Renal cortex interstitium (tissue), 15 donors: ENCODE measurements at places on chromosomes 3 and 15. TPM values are rescaled to one million over a fixed set of nuclear protein-coding genes. Genes with fewer than 3 reads are reported as not detected.

Gene ACY1
- polyA plus RNA-seq: 89.3 TPM

Gene KLHL40
- not detected for polyA plus RNA-seq

Gene STARD9
- 10.3 TPM for polyA plus RNA-seq

Gene STRIT1
- polyA plus RNA-seq: 2.0 TPM

Gene GATM
- 227 TPM for polyA plus RNA-seq

Gene PFKFB4
- 4.0 TPM for polyA plus RNA-seq

Gene PLSCR2
- polyA plus RNA-seq: 1.7 TPM

Gene FSTL1
- polyA plus RNA-seq: 545 TPM

Gene AVEN
- 12.7 TPM for polyA plus RNA-seq

Gene GOLGA8H
- 0.88 TPM for polyA plus RNA-seq

Gene CISH
- polyA plus RNA-seq: 34.9 TPM

Gene STAB1
- 45.5 TPM for polyA plus RNA-seq

Gene CD200R1
- 1.0 TPM for polyA plus RNA-seq

Gene MNS1
- 29.6 TPM for polyA plus RNA-seq

Gene RAB27A
- 18.0 TPM for polyA plus RNA-seq

Gene VEPH1
- polyA plus RNA-seq: 47.5 TPM

Gene AADACL2
- not detected for polyA plus RNA-seq

Gene ST3GAL6
- polyA plus RNA-seq: 76.5 TPM

Gene GPR149
- not detected for polyA plus RNA-seq

Gene CCDC54
- polyA plus RNA-seq: 0.17 TPM

Gene FEZF2
- not detected for polyA plus RNA-seq

Gene KCNAB1
- 4.3 TPM for polyA plus RNA-seq

Gene CFAP91
- polyA plus RNA-seq: 21.8 TPM

Gene SYNPR
- polyA plus RNA-seq: not detected

Gene SAMMSON
- 0.17 TPM for polyA plus RNA-seq

Gene SCAMP5
- 21.7 TPM for polyA plus RNA-seq

Gene ROPN1
- 0.09 TPM for polyA plus RNA-seq

Gene MRAS
- 30.7 TPM for polyA plus RNA-seq

Gene HRH1
- 2.4 TPM for polyA plus RNA-seq

Gene SLC12A8
- 8.3 TPM for polyA plus RNA-seq

Gene BCL2A1
- 0.26 TPM for polyA plus RNA-seq

Gene LIPH
- polyA plus RNA-seq: 1.1 TPM
